ENCODE measurements at places on chromosomes 4 and X.
A peak's percentile ranks its signal among the peaks of the same experiment; 100 is the strongest.

DNA sequence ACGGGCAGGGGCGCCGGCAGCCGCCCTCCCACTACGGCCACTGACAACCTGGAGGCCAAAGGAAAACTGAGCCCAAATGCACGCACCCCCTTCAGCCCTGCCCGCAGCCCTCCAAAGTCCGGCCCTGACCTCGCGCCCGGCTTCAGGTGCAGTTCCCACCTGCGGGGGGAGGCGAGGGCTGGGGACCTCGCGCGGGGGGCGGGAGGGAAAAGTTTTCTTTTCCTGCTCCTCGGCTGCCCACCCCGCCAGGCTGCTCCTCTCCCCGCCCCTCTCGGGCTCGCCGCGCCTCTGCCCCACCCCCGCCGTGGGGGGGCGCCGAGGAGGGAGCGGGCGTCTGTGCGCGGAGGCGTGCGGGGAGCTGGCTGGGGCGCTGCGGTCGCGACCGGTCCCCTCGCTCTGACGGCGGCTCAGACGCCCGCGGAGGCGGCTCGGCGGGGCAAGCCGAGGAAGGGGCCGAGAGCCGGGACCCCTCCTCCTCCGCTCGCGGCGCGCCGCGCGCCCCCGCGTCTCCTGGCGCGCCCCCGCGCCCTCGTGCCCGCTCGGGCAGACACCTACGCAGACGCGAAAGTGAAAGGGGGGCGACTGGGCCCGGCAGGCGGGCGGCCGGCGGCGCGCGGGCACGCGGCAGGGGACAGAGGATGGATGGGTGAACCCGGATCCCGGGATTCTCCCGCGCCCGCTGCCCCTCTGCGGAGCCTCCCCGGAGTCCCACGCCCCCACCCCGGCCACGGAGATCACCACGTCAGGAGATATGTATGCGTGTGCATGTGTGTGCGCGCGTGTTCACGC is 3.1 kb upstream of the NR3C2 start:
- peak; percentile 57 for ATAC-seq

- ATAC-seq = no peak
Observed at GRCh38 chr4:172997217-172997609, 171.4 kb upstream of the GALNT7 start.

DNA sequence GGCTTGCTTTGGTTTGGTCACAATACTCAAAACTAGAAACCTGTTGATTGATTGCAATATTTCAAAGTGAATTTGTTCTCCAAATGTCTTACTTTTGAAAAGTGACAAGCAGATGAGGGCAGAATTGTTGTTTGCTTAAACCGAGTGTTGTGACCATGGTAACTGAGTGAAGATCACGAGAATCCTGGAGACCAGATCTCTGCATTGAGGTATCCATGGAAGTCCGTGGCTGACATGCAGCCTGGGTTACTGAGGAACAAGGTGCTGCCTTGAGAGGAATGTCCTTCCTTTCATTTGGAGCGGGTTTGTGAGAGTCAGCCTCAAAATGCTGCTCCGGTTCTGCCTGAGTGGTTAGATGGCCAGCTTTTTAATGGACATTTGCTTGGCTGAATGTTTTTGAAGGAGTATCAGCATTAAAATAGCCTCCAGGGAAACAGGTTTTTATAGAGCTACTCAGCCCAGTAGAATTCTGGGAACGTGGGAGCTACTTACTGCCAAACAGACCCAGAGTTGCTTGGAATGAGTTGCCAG is 31.3 kb downstream of the NYX start:
- ATAC-seq = no peak

DNA sequence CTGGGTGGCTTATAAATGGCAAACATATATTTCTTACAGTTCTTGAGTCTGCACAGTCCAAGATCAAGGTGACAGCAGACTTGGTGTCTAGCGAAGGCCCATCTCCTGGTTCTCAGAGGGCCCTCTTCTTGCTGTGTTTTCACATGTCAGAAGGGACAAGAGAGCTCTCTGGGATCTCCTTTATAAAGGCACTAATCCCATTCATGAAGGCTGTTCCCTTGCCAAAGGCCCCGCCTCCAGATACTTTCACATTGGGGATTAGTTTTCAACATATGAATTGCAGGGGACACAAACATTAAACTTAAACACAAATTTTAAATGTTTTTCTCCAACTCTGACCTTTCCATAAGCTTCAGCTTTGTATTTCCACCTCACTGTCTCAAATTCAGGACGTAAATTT is 1135.0 kb upstream of the TENM3 start:
- no peak for ATAC-seq

- no peak for ATAC-seq
Observed at GRCh38 chrX:115912372-115912897, 258.1 kb upstream of the AGTR2 start.

DNA sequence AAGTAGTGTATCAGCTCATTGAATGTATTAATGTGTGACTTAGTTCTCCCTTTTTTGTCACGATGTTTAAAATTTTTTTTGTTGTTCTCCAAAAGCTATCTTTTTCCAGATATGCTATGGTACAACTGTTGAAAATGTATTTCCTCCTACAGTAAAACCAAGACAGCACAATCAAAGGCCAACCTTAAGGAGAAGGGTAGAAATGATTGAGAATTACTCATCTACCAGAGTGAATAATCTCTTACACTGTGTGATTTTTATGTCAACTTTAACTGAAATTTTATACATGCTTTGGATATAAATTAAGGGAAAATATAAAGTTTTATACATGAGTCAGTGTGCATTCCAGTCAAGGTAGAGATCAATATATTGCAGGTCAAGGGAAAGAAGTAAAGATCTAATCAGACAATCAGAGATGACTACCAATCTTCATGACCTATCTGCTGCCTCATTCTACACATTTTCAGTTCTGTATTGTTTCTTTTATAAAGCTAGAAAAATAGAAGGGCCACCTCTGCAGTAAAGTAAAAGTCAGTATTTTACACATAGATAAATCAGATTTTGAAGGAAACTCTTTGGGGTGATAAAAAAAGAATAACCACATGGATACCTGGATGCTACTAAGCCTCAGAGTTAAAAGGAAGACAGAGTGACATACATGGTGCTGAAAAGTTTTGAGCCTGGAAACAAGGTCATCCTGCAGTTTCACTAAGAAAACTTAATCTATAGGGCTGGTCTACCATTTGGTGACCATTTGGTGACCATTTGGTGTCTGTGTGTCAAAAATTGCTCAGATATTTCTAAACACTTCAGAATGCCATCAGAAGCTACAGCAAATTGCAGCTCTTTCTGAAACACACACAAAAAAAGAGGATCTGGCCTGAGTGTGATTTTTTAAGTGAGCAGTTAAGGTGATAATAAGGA is 1.6 kb downstream of the FAM13A start:
- no peak for ATAC-seq

DNA sequence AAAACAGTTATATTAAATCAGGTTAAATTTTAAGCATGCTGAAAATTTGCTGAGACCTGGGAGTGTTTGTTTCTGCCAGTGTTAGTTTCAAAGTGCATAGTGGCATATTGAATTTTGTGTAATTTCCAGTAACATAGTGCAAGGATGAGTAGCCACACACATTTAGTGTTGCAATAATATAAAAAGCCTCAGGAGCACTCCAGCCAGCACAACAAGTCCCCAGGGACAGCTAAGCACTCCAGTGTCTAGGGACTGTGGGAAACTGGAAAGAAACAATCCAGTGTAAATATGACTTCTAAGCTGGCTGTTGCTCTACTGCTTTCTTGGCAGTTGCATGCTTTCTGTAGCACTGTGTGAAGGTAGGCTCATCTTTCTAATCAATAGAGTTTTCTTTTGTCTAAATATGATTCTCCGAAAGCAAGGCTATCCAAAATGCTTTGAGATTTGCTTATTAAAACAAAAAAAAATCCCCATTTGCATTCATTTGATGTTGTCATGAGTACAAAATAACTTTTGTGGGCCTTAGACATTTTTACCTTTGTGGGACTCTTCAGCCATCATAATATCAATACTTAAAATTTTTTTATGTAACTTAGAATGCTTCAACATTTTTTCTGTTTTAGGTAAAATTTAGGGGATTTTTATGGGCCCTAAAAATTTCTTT is 24.2 kb upstream of the CXCL2 start:
- ATAC-seq = peak; percentile 70

- ATAC-seq = no peak
Observed at GRCh38 chr4:55871299-55871800, 17.9 kb downstream of the EXOC1 start.

DNA sequence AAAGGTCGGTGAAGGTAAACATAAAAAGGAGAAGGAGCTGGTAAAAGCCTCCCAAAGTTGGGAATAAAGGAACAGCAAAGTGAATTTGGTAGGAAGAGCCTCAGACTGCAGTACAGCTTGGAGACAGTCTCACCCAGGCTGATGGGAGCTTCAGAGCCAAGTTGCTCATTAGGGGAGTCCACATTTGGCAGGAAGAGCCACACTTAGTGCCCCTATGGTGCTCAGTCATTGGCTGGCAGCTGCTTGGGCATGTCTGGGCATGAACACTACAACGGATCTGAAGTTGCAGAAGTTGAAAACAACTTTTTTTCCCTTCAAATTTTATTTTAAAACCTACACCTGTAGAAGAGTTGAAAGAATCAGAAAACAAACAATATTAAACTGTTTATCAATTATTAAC is 2497.3 kb downstream of the ARAP2 start:
- no peak for ATAC-seq

GRCh38 chrX:69031971-69032391 is 133.3 kb downstream of the PJA1 start:
- ATAC-seq = no peak

- ATAC-seq = no peak
Observed at GRCh38 chr4:17283251-17283650, 228.6 kb downstream of the QDPR start.

DNA sequence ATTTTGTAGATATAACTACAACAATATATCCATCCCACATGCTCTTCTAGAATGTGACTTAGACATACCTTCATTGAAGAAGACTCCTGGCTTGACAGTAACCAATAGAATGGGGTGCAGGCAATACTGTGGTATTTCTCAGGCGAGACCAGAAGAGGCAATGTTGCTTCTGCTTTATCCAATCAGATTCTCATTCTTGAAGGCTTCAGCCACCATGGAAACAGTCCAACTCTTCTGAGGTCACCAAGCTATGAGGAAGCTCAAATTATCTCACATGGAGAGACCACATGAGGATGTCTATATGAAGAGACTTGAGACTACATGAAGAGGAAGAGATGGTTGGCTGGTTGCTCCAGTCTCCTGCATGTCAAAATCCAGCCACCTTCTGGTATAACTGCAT is 469.9 kb downstream of the PCDH10 start:
- no peak for ATAC-seq

DNA sequence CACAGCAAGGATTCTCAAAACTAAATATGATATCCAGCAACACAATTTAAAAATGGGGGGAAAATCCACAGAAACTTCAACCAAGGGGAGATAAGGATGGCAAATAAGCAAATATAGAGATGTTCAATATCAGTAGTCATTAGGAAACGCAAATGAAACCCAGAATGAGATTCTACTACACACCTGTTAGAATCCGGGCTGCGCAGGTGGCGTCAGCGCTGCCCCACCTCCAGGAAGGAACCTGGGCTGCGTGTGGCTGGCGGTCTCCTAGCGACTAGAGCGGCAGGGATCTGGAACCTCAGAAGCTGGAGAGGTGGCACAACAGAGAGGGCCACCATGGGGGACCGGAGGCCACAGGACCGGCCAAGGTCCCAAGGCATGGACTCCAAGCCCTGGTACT is at the start of gene FAM47B:
FAM47B (plus strand) TSS at position 301 of the 400 bp plus-strand sequence; CDS start at position 337, 36 bp downstream.
- ATAC-seq = no peak

DNA sequence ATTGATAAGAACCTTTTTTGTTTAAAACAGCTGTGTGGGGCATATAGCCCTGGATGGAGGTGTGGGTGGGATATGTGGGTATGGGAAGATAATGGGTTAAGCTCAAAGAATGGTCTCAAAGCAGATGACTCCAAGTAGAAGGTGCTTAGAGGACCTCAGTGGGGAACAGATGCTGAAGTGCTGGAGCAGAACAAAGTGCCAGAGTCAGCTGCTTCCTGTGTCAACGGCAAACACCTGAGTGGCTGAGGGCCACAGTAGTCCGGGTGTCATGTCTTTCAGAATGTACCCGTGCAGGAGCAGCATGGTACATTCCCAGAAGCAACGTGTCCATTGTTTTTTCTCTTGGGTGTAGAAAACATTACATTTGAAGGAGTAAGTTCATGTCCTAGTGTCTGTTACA is 210.6 kb downstream of the CCNG2 start:
- no peak for ATAC-seq

GRCh38 chr4:11675051-11675800 is 246.5 kb upstream of the HS3ST1 start:
- ATAC-seq = no peak

DNA sequence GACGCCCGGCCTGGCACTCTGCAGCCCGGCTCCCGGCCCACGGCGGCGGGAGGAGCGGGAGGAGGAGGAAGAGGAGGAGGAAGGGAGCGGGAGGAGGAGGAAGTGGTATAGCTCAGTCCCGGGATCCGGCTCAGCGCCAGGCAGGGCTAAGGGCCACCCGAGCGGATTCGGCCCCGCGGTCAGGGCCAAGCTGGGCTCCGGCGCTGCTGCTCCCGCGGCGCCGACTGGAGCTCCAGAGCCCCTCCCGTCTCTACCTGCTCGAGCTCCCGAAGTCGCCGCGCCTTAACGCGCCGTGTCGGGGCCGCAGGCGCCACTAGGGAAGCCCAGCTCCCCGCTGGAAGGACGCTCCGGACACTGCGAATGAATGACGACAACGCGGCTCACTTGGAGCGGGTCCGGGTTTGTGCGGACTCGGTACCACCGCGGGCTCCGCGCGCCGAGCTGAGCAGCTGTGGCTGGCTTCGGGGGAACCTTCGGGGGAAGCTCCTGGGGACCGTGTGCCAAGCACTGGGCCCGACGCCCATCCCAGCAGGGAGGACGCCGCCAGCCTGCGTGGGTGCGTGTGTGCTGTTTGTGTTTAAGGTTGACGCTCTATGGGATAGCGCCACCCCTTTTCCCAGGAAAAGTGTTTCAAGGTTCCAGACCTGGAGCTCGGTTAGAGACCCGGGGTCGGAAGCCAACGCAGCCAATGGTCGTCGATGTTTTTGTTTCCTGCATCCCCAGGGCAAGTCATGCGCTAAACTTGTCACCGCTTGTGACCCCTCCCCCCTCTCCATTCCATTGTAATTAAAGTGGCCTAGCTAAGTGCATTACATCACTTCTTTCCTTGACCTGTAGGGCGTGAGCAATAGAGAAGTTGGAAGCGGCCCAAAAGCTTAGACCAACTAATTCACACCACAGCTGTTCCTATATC is at the start of gene TBC1D9:
TBC1D9 (minus strand) TSS at position 67 of the 913 bp plus-strand sequence. CDS start 340 bp downstream, outside the sequence.
- peak; percentile 72 for ATAC-seq

- no peak for ATAC-seq
Observed at GRCh38 chr4:17515445-17516407, 761 bp downstream of the CLRN2 start.

- ATAC-seq = no peak
Observed at GRCh38 chr4:78032446-78032845, 24.7 kb upstream of the FRAS1 start.

GRCh38 chrX:13334491-13334890 is 14.6 kb upstream of the ATXN3L start:
- ATAC-seq = no peak

DNA sequence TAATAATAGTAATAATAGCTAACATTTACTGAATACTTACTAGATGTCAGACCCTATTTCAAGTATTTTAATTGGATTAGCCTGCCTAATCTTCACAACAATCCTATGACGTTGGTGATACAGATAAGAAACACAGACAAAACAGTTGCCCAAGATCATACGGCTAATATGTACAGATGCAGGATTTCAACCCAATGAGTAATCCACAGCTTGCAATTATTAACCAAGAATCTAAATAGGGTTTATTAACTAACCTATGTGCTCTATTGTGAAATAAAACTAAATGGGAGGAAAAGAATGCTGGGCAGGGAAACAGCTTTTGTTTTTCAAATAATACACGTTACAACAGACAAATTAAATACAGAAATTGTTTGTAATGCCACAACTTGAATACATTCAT is 23.4 kb downstream of the FBXO8 start:
- ATAC-seq = no peak

All from gastroesophageal sphincter (tissue), 4 donors.